ENCODE measurements at places on chromosomes 12 and 14. TPM values are rescaled to one million over a fixed set of nuclear protein-coding genes. Genes with fewer than 3 reads are reported as not detected.

DNA sequence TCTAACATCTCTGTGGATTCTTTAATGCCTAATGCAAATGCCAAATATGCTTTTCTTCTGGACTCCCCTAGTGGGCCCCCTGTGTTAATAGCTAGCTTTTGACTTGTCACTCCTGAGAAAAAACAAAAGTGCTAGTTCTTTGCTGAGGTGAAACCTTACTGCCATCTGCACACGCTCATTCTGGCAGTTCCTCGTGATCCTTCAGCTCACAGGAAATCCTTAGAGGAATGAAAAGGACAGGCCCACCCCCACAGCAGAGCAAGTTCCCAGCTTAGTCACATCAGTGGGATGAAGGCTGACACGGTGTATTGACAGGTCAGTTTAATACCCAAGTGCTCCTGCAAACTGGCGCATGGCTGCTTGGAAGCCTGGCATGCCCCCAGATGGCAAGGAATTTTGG, 165.1 kb upstream of the ATP2B1 start:
- DNase-seq = no peak
- H3K4me3 ChIP-seq = no peak overlapping the region
- H3K27ac ChIP-seq = no peak overlapping the region
- H3K36me3 ChIP-seq = no peaks in the 10 kb centered on the region
- H3K27me3 ChIP-seq = no peaks in the 10 kb centered on the region

GRCh38 chr12:23803540-23803939, 145.9 kb downstream of the SOX5 start:
- no peaks in the 10 kb centered on the region for H3K4me1 ChIP-seq
- DNase-seq = no peak
- no peak overlapping the region for H3K27ac ChIP-seq
- no peaks in the 10 kb centered on the region for H3K27me3 ChIP-seq

DNA sequence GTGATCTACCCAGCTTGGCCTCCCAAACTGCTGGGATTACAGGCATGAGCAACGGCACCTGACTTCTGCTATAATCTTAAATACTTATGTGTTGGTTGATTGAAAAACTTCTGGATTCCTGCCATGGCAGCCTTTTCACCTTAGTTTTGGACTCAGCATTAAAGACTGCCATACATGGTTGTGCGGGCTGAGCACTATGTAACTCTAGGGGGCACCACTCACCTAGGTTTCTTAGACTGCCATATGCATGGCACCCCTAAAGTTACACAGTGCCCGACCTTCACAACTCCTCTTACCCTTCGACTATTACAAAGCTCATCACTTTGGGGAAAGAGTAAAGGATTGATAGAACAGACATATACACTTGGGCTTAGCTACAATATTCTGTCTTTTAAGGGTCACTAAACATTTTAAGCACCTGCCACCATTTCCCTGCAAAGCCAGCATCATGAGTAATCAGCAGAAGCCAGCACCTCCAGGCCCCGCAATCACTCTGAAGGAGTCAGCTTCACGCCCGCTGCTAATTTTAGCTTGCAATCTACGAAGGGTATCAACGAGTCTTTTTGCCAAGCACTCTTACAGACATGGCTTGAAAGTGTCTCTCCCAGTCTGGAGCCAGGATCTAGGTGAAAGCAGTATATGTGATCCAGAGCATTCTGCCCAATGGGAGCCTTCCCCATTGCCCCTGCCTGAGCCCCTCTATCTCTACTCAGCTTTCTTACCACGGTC, 59.8 kb downstream of the SUDS3 start:
- no peaks in the 10 kb centered on the region for H3K4me1 ChIP-seq
- H3K27me3 ChIP-seq = no peaks in the 10 kb centered on the region
- no peak for DNase-seq

DNA sequence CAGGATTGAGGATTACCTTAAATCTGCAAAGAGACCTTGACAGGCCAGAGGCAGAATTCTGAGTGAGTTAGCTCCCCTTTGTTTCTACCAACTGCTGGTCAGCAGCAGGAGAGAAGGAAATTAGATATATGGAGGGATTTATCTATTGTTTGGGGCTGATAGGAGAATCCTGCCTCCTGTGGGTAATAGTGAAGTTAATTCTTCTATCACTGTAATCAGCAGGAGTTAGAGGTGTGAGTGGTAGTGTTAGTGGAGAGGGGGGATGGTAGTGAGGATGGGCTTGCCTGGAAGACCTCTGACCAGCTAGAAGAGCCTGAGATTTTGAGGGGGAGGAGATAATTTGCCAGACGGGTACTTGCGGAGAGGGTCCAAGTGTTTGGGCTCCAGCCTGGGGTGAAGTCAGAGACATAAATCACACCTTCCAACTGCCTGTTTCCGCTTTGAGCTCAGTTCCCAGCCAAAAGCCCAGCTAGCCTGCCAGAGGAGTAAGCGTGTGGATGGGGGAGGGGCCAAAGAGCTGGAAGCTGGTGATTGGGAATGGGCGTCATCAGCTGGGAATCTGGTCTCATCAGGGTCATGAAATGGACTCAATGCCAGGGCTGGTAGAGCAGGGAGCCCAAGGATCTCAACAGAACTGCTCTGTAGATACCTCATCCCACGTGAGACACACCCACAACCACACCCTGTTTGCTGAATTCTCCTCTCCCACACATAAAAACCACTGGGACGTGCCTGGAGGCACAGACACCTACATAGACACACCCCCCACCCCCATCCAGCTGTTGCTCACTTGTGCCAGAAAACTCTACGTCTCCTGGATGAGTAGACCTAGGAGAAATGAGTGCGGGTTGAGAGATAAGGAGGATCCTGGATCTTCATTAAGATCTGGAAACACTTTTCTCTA, 13.1 kb upstream of the ITGA5 start:
- H3K36me3 ChIP-seq = no peaks in the 10 kb centered on the region
- H3K4me1 ChIP-seq = peaks cover 16% of the 10 kb centered on the region
- H3K27ac ChIP-seq = peak overlapping the region; percentile 97
- peaks cover 6% of the 10 kb centered on the region for H3K27me3 ChIP-seq
- no peak overlapping the region for H3K4me3 ChIP-seq

DNA sequence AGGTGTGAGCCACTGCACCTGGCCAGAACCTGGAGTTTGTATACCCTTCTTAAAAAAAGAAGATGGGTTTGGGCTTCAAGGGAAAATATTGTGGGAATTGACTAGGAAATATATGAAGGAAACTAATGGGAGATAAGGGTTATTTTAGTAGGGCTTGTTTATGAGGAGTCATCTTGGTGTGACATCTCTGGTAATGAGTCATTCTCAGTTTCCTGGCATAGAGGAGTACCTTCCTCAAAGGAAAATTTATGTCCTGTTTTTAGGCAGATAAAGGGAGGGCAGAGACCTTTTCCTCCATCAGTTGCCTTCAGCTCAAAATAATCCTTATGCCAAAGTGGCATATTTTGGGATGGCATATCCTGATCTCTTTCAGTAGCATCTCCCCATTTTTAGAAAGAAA, 30.6 kb upstream of the NFKBIA start:
- no peaks in the 10 kb centered on the region for H3K36me3 ChIP-seq
- H3K4me3 ChIP-seq = no peak overlapping the region
- no peaks in the 10 kb centered on the region for H3K4me1 ChIP-seq
- DNase-seq = no peak
- no peak overlapping the region for H3K27ac ChIP-seq

DNA sequence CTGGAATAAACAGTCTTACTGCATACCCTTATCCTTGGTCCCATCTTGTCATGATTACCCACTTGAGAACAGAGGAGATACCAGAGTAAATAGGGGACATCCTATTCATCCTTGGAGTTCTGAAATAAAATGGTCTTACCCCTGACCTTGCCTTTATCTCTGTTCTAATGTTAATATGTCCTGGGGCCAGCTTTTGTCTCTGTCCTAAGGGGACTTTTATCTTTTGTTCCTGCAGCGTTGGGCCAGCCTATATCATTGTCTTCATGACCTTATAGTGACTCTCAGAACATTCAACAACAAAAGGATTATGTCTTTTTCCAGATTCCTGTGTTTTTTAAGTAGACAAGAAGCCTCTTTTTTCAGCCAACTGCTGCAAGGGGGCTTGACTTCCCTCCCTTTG, 1057.5 kb downstream of the LRFN5 start:
- H3K27ac ChIP-seq = no peak overlapping the region
- no peaks in the 10 kb centered on the region for H3K4me1 ChIP-seq
- H3K27me3 ChIP-seq = no peaks in the 10 kb centered on the region
- H3K4me3 ChIP-seq = no peak overlapping the region

DNA sequence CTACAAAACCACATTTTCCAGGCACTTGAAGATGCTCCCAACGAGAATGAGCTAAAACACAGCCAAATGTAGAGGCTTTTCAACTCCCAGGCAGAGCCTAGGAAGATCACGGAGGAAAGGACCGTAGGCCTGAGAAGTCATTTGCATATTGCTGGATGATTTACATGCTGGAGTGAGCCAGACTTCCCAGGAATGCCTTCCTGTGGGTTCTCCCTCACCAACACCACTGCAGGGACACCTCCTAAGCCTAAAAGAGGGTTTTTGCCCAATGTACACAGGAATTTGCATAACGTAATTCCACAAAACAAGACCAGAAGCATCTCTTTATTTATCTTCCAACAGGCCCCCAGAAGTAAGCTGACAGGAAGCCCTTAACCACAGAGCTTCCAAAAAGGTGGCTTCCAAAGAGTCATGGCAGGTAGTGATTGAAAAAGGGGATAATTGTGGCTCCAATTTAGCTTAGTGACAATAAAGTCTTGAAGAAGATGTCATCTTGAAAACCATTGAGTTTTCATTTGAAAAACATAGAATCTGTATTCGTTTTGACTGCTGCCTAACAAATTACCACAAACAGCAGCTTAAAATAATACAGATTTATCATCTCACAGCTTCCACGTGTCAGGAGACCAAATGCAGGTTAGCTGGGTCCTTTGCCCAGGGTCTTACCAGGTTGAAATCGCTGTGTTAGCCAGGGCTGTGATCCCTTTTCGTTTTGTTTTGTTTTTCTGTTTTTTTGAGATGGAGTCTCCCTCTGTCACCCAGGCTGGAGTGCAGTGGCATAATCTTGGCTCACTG, 116.2 kb downstream of the EGLN3 start:
- H3K4me3 ChIP-seq = no peak overlapping the region
- H3K27ac ChIP-seq = no peak overlapping the region
- no peaks in the 10 kb centered on the region for H3K27me3 ChIP-seq
- H3K4me1 ChIP-seq = peaks cover 3% of the 10 kb centered on the region
- DNase-seq = no peak

Gene CMA1
- not detected for total RNA-seq

Gene WSCD2
- total RNA-seq = 46.6 TPM
